ENCODE measurements at places on chromosomes 6 and 20. TPM values are rescaled to one million over a fixed set of nuclear protein-coding genes. Genes with fewer than 3 reads are reported as not detected.

GRCh38 chr20:58719258-58719657 lies 26.7 kb downstream of the NPEPL1 start:
- DNase-seq, result no peak

DNA sequence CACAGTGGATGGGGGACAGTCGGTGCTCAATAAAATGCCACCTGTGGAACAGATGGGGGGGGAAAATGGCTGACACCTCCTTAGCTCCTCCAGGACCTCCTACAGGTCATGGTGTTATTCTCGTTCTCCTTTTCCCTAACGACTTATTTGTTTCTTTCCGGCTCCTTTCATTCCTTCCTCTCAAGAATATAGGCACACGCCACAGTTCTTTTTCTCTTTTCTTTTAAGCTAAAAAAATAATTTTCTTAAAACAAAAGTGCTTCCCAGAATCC lies 1.4 kb upstream of the RNASET2 start:
- no peak for DNase-seq

GRCh38 chr6:6930223-6930880 lies 177.4 kb upstream of the RREB1 start:
- DNase-seq, result no peak

DNA sequence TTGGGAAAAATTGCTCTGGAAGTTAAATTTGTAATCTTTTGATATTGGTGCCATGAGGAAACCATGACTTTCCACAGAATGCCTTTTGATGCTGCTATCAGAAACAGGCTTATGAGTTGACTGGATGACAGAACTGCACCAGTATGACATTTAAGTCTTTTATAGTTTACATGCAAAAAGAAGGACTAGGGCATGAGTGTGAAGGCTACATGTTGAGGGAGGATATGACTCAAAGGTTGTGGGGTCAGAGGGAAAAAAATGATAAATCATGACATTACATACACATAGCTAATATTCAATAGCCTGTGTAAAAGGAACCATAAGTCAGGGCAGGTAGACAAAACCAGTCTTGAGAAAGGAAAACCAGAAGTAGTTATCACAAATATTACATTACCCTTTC lies 182.2 kb downstream of the COL12A1 start:
- DNase-seq, result no peak

- no peak for DNase-seq
These were observed 87.8 kb upstream of the ARMC2 start for GRCh38 chr6:108760126-108761050.

CUTA gene
- total RNA-seq, result 51.8 TPM

RHAG gene
- not detected for total RNA-seq

GRCh38 chr6:158416883-158417759 lies 104.9 kb downstream of the TULP4 start:
- DNase-seq, result no peak

GRCh38 chr20:57207251-57207650 lies 59.2 kb downstream of the BMP7 start:
- DNase-seq, result no peak

- no peak for DNase-seq
These were observed 7.7 kb downstream of the PROCR start for GRCh38 chr20:35179292-35180212.

NOX3 gene
- total RNA-seq, result not detected

BHLHE23 gene
- not detected for total RNA-seq

GRCh38 chr6:14267885-14268660 lies 150.5 kb downstream of the CD83 start:
- no peak for DNase-seq
